ENCODE measurements at places on chromosomes 3 and 15.

DNA sequence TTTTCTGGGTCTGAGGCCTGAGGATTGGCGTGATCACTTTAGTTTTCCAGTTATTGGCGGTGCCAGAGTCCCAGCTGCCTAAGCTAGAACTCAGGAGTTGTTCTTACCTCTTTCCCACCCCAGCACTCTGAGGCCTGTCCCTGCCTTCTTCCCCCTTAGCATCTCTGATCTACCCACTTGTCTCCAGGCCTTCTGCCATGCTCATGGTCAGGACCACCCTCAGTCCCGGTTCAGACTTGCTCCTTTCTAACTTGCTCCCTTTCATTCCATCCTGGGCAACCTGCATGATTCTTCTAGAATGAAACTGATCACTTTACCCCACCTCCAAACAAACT lies 15.7 kb downstream of the ACOX2 start:
- DNase-seq, result no peak

DNA sequence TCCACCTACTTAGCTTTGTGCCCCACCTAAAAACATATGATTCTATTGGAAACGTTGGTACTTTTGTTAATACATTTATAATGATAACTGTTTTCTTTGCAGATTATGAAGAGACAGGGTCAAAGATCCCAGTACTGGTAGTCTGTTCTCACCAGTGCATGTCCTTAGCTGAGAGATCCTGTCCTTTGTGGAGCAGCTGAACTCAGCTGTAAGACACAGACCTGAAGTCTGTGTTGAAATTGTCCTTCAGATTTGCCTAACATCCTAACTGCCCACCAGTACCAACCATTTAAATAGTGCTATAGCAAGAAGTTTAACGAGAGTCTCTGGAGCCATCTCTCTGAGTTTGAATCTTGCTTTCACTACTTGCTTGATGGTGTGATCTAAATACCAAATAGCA lies 398.7 kb downstream of the FEZF2 start:
- no peak for DNase-seq

- no peak for DNase-seq
Measured at GRCh38 chr15:78959360-78959759, 14.5 kb upstream of the CTSH start.

DNA sequence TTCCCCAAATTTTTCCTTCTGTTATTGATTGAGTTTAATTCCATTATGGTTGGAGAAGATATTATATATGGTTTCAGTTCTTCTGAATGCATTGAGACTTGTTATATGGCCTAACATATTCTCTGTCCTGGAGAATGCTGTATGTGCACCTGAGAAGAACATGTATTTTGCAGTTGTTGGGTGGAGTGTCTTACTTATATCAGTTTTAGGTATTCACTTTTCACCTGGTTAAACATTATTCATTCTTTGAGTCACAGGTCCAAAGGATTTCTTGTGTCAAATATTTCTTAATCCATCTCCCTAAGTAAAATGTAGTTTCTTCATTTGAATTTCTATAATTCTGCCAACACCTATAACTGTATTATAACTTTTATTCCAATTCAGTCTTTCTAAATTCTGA lies 17.8 kb downstream of the ACKR2 start:
- no peak for DNase-seq

DNA sequence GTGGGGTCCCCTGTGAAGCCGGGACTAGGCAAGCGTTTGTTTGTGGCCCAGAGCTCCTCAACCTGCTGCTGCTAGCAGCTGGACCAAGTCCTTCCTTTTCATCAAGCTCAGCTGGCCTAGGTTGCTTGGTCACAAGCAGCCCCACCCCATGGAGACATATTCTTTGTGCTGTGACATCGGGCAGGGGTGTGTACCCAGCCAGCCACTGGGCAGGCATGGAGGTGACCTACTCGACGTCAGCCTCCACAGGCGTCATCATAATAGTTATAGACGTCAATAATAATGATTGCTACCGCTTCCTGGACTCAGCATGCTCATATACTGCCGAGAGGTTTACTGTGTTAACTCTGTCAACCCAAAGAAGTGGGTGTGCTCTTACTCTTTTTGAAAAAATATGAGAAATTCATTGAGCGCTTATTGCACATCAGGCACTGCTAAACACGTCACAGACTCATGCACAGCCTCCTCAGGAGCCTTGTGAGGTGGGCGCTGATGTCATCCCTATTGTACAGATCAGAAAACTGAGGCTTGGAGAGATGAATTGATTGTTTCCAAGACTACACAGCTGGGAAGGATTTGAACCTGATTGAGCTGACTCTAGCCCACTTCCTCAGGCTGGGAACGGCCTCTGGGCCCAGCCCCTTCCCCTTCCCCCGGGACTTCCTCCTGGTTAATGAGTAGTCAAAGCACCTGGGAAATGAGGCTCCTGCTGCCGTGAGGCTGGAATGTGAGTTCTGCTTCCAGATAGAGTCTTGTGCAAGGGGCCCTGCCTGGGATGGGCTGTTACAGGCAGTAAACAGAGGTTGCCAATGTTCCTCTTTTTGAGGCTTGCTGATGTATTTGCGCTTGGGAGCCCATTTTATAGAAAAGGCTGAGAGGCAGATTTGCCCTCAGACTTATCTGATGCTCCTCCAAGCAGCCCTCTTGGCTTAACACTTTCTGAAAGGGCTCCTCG lies 16.2 kb downstream of the SLC6A6 start:
- no peak for DNase-seq

DNA sequence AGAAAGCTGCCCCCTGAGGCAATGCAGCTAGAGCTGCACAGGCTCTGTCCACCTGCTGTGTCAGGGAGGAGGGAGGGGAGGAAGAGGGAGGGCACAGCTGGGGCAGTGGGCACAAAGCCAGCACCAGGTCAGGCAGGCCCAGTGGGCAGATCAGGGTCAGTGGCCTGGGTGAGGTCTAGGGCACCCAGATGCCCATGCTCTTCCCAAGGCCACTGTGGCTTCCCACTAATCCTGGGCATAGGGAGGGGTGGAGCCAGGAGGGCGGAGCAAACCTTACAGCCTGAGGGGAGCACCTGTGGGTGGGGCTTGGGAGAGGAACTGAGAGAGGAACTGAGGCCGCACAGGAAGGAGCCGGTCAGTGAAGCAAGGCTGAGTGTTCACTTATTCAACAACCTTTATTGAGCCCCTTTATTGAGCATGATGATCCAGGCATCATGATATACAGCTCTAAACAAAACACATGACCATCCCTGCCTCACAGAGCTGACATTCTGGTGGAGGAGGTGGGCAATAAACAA lies 55.0 kb downstream of the RHCG start:
- DNase-seq, result no peak

GRCh38 chr3:42501681-42502428 lies 588 bp upstream of the VIPR1 start:
- DNase-seq, result peak; percentile 76

GRCh38 chr15:52082197-52083036 lies 30.2 kb downstream of the BCL2L10 start:
- no peak for DNase-seq

- DNase-seq, result no peak
Measured at GRCh38 chr3:14211621-14212020, 33.0 kb downstream of the LSM3 start.

DNA sequence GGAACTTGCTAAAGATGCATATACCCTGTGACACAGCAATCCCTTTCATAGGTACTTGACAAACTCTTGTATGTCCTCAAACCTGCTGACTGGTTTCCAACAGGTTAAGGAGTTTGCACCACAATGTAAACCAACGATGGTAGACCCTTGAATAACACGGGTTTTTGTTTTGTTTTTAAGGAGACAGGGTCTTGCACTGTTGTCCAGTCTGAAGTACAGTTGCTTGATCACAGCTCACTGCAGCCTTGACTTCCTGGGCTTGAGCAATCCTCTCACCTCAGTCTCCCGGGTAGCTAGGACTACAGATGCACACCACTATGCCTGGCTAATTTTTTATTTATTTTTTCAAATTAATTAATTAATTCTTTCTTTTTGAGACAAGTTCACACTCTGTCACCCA lies 23.3 kb downstream of the SIN3A start:
- DNase-seq, result no peak

- no peak for DNase-seq
Measured at GRCh38 chr3:64450396-64450956, 225.2 kb upstream of the PRICKLE2 start.

- DNase-seq, result no peak
Measured at GRCh38 chr3:193068365-193068764, 150.7 kb upstream of the MB21D2 start.

GRCh38 chr3:139111392-139112229 lies 66.9 kb upstream of the PRR23C start:
- DNase-seq, result peak; percentile 75

GRCh38 chr3:44077267-44077666 lies 164.4 kb upstream of the TOPAZ1 start:
- DNase-seq, result no peak

DNA sequence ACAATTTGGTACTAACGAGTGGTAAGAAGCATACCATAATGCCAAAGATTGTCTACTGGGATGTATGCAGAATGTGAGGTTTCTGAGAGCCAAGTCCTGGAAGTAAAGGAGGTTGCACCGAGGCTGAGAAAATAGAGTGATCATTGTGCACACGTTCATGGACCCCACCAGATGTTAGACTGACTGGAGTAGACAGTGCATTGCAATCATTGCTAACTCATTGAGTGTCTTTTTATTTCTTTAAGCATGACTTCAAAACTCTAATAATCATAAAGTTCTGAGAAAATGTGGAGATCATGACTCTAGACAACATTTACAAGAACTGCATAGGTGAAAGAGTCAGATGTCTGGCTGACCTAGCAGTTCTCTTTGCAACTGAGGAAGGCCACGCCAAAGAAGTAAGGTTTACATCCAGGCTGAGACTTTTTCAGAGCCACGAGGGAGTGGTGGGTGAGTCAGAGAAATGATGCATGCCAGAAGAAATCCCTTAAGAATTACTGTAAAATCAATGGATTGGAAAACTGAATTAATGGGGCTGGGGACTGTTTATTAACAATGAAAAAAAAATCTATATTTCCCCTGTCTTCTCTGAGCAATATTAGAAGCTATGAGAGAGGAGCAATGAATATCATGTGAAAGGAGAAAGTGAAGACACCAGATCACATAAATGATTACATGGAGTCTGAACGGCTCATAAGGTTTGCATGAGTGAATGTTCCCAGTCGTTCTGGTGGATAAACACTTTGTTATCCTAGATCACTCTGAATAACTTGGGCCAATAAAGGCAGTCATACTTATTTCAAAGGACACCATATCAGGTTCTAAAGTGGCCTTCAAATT lies 76.0 kb upstream of the SLC25A26 start:
- DNase-seq, result no peak

DNA sequence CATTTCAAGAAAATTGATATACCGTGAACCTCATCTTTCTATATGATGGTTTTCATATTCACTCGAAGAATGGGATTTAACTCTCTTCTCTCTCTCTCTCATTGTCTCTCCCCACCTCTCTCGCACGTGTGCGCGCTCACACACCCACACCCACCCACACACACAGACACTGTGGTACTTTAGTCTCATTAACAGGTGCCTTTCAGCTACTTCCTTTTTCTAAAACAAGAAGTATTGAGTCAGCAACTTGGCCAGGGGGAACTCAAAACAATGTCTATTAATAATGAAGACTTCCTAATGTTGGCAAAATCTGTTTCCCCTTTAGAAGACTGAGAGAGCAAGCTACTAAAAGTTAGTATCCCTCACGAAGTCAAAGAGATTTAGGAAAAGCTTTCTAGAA lies 150.7 kb downstream of the TMCO5A start:
- no peak for DNase-seq

DNA sequence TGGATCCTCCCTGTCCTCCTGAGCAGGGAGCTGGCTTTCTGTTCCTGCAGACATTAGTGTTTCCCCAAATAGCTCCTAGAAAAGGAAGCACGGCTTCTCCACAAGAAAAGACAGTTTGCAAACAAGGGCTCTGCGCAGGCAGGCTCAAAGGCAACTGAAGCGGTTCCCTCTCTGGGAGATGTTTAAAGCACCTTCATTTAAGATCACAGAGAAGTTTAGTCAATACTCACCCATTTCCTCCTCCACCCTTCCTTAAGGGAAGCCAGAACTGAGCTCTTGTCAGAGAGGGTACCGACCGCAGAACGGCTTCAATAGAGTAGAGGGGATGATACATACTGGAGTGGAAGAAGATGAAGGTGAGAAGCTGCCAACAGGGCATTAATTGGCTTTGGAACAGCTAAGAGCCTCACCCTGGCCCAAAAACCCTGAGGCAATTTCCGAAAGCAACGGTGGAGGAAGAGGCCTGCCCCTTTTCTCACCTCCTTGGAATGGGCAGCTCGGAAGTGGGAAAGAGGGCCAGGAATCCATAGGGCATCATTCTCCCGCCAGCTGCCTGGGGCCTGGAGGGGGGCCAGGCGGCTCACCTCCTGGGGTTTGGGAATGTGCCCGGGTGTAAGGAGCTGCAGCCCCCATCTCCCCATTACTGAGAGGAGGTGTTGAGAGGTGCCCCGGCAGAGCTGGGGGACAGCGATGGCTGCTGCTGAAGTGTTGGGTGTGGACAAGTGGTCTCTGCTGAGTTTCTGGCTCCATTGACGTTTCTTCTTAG lies 4.8 kb upstream of the EPHB3 start:
- no peak for DNase-seq

DNA sequence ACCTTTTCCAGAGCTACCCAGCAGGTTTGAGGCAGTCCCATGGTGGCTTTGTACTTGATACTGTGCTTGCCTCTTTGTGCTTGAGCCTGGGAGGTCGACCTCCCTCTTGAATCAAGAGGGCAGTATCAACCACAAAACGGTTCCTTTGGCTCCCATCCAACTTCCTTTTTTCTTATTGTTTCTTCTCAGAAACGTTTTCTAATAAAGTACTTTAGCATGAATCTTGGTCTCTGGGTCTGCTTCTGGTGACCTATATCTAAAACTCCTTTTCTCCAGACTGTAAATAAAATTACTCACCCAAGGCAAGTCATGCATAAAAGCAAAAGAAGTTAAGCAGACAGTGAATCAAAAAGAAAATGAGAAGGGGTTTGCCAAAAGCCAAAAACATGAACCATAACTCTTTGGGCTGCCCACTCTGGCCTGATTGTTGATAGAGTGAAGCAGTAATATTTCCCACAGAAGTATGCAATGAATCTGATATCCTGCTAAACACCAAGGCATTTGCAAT lies 112.2 kb upstream of the SLC4A7 start:
- no peak for DNase-seq

DNA sequence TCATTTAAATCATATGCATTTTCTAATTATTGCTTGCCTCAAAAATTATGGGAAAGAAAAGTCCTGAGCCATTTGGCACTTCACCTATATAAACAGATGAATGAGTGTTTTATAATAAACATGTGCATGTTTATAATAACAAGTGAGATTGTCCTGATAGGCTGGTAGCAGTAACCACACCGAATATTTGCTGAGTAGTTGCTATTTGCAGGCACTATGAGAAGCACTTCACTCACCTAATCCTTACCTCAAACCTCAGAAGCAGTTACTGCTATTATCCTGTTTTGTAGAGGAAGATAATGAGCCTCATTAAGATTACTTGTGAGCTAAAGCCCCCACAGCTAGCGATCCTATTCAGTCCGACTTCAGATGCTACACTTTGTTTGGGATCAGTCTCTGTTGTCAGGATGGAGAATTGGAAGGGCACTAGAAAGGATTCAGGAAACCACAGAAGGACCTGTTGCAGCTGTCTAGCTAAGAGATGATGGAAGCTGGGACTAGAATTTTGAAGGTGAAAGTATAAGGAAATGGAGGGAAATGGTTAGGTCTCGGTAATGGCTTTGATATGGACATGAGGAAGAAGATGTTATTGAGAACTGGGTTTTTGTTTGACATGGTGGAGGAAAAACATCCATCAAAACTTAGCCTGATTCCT lies 28.4 kb upstream of the MAGI1 start:
- DNase-seq, result no peak

GRCh38 chr3:21672303-21672702 lies 78.7 kb downstream of the ZNF385D start:
- DNase-seq, result no peak

All from stimulated activated CD4-positive, alpha-beta T cell treated with anti-CD3 and anti-CD28 coated beads, Interleukin-15, amount 100 ng/mL, for 24 hours (primary cell).